ENCODE measurements at places on chromosomes 13 and 19.

GRCh38 chr13:94209117-94209516 lies 270.4 kb downstream of the DCT start:
- DNase-seq, result no peak

GRCh38 chr19:41295499-41295898 lies 14.5 kb upstream of the CCDC97 start:
- DNase-seq, result no peak

GRCh38 chr19:23439623-23440022 lies 44.4 kb upstream of the ZNF91 start:
- no peak for DNase-seq

DNA sequence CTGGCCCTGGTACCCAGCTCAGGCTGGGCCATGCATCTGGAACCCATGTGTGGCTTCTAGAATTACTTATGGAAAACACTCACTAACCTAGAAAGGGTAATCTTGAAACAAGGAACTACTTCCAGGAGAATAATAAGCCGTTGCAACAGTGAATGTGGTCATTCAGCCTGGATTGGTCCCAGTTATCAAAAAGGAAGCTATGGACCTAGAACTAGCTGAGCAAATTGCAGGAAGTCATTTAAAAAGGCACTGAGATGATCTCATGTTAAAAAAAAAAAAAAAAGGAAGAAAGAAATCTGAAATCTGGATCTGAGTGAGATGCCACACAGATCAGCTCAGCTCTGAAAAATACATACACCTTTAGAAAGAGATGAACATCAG lies 59.6 kb downstream of the DCT start:
- no peak for DNase-seq

DNA sequence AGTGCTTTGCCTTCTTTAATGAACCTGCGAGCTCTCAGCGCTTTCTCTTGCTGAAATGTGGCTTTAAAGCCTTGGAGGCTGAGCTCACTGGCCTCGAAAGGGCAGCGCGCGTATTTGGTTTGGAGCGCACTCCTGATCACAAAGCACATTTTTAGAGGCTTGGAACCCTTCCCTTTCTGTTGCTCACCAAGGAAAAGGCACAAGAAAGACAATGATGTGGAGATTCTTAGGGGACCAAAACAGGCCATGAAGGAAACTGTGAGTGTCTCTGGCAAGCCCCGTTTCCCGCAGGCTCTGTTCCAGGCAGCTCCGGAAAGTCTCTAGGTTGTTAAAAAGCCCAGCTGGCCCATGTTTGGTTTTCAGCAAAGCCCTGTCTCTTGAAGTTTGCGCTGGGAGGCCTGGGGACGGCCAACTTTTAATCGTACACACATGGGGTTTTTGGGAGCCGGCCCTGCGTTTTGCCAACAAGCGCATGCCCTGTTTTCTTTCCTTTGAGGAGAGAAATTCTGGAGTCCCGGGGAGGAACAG lies 9.4 kb upstream of the SPC24 start:
- DNase-seq, result no peak

DNA sequence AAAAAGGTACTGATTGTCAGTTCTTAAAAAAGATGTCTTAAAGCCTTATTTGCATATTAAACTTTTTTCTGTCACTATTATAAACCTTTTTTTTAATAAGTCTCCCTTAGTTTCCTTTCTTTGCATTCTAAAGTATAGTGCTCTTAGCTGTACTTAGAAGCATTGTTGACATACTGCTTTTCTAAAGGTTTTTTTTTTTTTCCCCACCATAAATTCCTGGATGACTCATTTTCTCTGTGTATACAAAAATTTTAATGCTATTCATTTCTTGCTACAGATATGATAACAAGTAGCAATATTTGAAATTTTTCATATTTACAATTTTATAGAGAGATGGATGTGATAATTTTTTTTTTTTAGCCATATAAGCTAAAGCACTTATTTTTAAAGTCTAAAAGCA lies 43.5 kb downstream of the METTL21C start:
- DNase-seq, result no peak

- peak; percentile 50 for DNase-seq
Observed at GRCh38 chr13:80340651-80341100, 250 bp downstream of the SPRY2 start.

DNA sequence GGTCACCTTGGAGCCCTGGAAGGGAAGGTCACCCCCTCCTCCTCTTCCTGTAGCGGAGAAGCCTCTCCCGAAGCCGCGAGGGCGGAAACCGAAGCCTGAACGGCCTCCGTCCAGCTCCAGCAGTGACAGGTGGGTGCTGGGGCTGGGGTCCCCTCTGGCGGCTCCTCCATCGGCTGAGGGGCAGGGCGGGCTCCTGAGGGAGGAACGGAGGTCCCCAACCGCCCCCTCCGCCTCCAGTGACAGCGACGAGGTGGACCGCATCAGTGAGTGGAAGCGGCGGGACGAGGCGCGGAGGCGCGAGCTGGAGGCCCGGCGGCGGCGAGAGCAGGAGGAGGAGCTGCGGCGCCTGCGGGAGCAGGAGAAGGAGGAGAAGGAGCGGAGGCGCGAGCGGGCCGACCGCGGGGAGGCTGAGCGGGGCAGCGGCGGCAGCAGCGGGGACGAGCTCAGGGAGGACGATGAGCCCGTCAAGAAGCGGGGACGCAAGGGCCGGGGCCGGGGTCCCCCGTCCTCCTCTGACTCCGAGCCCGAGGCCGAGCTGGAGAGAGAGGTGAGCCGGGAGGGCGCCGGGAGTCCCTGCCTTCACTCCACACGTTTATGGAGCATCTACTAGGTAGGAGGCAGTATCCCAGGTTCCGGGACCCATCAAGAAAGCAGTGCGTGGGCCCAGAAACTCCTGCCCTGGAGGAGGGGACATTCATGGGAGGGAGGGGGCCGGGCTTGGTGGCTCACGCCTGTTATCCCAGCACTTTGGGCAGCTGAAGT lies 22.0 kb downstream of the HDGFL2 start:
- no peak for DNase-seq
